ENCODE measurements at places on chromosomes 7 and 10.

DNA sequence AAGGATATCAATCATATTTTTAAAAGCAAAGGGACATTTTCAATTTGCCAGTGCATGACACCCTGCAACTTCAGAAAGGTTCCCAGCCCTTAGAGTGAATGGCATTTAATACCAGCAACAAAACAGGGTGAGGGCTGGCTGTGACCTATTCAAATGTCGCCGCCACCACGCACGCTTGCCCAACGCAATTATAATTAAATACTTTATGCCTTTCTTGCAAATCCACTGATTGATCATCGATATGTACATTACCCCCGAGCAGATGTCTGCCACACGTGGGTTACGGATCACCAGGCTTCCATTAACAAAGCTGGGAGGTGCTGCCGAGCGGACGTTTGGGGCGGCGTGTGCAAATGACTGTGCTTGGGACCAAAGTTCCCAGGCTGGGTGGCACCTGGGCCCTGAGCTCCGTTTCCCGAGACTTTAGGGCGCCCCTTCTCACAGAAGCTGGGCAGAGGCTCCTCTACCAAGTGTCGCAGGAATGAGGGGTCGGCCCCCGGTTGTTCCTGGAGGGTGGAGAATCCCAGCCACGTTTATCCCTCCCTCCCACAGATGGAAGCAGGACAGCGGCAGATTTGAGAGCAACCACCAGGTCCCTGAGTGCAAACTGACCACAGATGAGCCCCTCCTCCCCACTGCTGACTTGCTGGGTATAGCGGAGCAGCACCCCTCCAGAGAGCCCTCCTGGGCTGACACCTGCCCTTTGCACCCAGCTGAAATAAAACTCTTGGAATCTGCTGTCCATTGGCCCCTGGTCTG lies 3.9 kb downstream of the FOXL3 start:
- no peak for DNase-seq

GRCh38 chr10:5195727-5196374 lies 786 bp upstream of the AKR1C4 start:
- DNase-seq = no peak

GRCh38 chr10:124066781-124067714 lies 26.4 kb downstream of the CHST15 start:
- no peak for DNase-seq

DNA sequence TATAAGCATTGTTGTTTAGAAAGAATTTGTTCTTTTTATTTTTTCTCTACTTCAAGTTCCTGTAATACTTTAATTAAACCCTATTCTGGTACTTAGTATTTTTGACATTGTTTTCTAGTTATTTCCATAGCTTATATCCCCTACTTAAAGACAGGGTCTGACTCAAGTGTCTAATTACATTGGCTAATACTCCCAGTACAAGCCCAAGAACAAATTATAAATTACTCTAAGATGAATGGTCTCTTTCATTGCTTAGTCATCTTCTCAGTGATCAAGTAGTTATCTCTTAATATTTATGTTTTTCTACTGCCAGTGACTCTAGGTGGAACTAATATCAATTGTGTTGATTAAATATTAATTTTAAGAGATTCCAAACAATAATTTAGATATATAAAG lies 21.6 kb downstream of the AHR start:
- no peak for DNase-seq

DNA sequence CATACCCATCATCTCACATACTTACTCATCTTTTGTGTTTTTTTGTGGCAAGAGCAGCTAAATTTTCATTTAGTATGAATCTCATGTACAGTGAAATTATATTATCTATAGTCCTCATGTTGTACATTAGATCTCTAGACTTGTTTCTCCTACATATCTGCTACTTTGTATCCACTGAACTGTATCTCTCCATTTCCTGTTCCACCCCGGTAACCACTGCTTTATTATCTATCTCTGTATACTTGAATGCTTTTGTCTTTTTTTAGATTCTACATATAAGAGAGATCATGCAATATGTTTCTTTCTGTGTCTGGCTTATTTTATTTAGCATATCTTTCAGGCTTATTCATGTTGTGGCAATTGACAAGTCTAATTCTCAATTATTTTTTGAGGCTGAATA lies 125.1 kb downstream of the ANKRD7 start:
- DNase-seq = no peak

Measured in stimulated activated CD8-positive, alpha-beta memory T cell treated with anti-CD3 and anti-CD28 coated beads, Interleukin-4, amount 100 ng/mL, for 1 hour (primary cell).